Urinary bladder (tissue), 4 donors: ENCODE measurements at places on chromosomes 3 and 15. TPM values are rescaled to one million over a fixed set of nuclear protein-coding genes. Genes with fewer than 3 reads are reported as not detected.

The IGSF10 gene
- 23.2 TPM for total RNA-seq

The WDR93 gene
- total RNA-seq, result not detected

The DNAJA4 gene
- 23.4 TPM for total RNA-seq

The GNB4 gene
- 124 TPM for total RNA-seq

The ABI3BP gene
- total RNA-seq, result 103 TPM

The SGO1 gene
- total RNA-seq, result 6.9 TPM

The GXYLT2 gene
- total RNA-seq, result 71.5 TPM

The GPR62 gene
- total RNA-seq, result not detected

The ERC2 gene
- total RNA-seq, result 3.0 TPM

The NDUFB5 gene
- total RNA-seq, result 190 TPM

The TMEM62 gene
- 22.6 TPM for total RNA-seq

The DUOXA2 gene
- total RNA-seq, result 0.42 TPM

The HES1 gene
- total RNA-seq, result 71.2 TPM

The NMNAT3 gene
- total RNA-seq, result 7.5 TPM

The C2CD4B gene
- total RNA-seq, result 2.2 TPM

The MCTP2 gene
- total RNA-seq, result 37.3 TPM

The MLF1 gene
- total RNA-seq, result 17.7 TPM

The ZBTB38 gene
- 124 TPM for total RNA-seq

The ATOSA gene
- total RNA-seq, result 101 TPM

The CAMKV gene
- total RNA-seq, result 0.37 TPM

The ACVR2B gene
- total RNA-seq, result 11.7 TPM

The OXTR gene
- total RNA-seq, result 1.6 TPM

The FAM219B gene
- 52.0 TPM for total RNA-seq

The GOLGA8G gene
- not detected for total RNA-seq

The SPINK8 gene
- total RNA-seq, result not detected

The THOC7 gene
- total RNA-seq, result 51.2 TPM

The EHD4 gene
- 17.0 TPM for total RNA-seq

The TRAT1 gene
- total RNA-seq, result 0.95 TPM

The FOXB1 gene
- total RNA-seq, result not detected

The PPP1R14D gene
- total RNA-seq, result not detected

The GOLGA8T gene
- total RNA-seq, result 0.37 TPM

The NTRK3 gene
- total RNA-seq, result 26.4 TPM

The SYNPR gene
- 0.95 TPM for total RNA-seq

The SCN5A gene
- 3.1 TPM for total RNA-seq

The SRGAP3 gene
- total RNA-seq, result 21.4 TPM

The C3orf70 gene
- total RNA-seq, result 29.9 TPM
